Stimulated activated CD8-positive, alpha-beta memory T cell treated with anti-CD3 and anti-CD28 coated beads, Interleukin-15, amount 100 ng/mL, for 4 hours (primary cell): ENCODE measurements at places on chromosomes 3 and 15.

- DNase-seq, result no peak
These were observed 10.6 kb downstream of the IL17RB start for GRCh38 chr3:53856964-53857363.

DNA sequence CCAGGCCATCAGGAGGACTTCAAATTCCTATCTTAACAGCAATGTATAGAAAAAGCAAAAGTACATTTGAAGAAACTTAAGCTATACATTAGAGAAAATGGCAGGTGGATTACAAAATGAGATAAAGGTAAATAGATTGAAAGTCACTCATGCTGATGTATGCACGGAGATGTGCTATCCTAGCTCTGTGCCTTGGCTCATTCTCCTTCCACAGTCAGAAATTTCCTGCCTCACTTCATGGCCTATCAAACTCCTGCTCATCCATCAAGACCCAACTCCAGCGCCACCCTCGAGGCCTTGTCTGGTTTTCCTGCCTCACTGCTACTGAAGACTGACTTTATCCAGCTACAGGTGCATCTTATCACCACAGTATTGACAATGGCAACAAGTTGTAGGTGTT lies 72.9 kb downstream of the NSMCE3 start:
- DNase-seq, result no peak

GRCh38 chr15:51212909-51213308 lies 118.2 kb upstream of the TNFAIP8L3 start:
- DNase-seq, result no peak

GRCh38 chr3:134606033-134607025 lies 44.5 kb downstream of the KY start:
- no peak for DNase-seq

DNA sequence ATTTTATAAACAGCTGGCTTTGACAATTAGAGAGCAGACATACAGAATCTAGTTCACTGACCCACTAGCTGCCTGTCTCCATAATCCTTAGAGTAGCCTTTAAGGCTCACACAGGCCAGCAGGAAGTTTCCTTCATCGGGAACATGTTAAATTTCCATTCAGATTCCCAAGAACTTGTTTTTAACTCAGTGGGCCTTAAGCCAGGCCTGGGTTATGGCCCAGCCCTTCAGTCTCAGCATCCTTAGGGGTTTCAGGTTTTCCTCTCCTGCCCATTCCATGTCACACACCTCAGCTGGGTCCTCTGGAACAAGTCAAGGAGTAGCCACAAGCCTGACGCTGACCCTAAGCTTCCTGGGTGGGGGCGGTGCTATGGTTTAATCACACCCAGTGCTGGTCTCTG lies 15.0 kb downstream of the CDAN1 start:
- DNase-seq, result no peak

DNA sequence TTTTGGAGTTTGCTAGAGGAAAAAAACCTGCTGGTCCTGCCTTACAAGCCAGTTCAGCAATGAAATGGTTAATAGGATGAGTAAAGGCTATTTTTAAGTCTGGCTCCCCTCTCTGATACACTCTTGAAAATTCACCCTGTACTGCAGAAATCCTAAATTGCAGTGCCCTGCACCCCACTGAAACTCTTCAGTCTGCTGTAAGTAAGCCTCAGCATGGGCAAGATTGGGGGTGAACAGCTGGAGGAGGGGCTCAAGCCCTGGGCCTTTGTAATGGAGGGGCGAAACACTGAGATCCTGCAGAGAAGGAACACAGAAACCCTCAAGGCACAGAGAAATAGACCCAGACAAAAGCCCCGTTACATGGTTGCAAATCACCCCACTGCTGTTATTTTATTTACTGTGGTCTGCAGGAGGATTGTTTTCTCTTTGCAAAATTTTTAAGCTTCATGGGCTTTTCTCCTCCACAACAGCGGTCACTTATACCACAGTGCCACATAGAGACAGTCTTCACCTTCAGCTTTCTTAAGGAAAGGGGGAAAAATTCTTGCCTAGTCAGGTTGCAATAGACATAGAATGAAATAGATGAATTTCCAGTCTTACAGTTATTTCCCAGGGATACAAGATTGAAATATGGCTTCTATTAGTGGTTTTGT lies 45.0 kb downstream of the SOX2 start:
- DNase-seq, result no peak

DNA sequence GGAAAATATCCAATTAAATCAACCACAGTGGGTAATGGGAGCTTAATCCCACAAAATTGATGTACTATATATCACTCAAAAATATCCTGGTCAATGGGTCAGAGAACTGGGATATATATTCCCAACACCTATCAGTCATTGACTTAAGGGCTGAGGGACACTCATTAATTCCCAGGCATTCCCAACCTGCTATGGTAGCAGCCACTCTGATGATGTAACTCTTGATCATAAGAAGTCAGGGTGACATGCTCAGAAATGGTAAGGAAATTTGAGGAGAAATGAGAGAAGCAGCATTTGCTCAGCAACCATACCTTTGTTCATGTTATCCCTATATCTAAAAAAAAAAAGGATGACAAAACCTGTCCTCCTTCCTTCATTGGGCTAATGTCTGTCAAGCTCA lies 3.1 kb upstream of the PLOD2 start:
- no peak for DNase-seq

DNA sequence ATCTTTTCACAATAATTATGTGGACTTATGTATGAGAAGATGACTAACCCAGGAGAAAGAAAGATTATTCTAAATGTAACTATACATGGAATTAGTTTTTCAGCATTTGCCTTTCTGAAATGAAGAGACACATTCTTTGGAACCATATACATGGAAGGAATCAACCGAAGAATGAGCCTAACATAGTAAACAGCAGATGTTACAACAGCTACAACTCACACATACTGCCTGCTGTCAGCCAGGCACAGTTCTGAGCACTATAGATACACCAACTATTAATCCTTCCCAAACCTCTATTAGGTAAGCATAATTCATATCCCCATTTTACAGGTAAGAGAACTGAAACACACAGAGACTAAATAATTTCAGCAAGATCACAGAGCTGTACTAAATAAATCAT lies 840.0 kb downstream of the ROBO1 start:
- no peak for DNase-seq

DNA sequence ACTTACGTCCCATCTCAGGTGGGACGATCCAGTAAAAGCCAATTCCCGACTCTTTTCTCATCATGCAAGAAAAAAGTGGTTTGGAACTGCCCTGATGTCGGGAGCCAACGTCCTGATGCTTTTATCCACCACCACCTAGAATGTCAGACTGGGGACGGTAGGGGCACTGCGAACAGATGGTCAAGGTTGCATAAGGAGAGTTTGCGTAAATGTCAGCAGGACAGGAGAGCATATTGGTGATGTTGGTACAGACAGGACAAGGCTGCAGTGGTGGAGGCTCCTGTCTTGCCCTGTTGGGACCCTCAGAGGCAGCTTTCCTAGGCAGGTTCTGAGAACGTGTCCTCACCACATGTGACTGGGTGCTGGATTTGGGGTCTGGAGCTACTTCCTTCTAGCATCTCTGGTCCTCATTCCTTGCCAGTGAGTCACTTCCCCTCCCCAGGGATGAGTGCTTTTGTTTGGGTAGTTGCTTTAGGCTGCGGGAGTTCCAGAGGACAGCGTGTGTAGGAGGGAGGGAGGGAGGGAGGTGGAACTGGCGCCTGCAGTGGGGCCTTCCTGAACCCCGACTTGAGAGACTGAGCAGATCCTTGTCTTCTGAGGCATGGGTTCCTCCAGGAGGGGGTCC lies 21.0 kb downstream of the THSD4 start:
- DNase-seq, result no peak
